ENCODE measurements at places on chromosomes 4 and X. TPM values are rescaled to one million over a fixed set of nuclear protein-coding genes. Genes with fewer than 3 reads are reported as not detected.

RBMXL3 gene
- not detected for total RNA-seq

RS1 gene
- not detected for total RNA-seq

RAB33B gene
- 8.2 TPM for total RNA-seq

MAGED2 gene
- 91.5 TPM for total RNA-seq

XKRX gene
- total RNA-seq, result 0.11 TPM

KDR gene
- 28.7 TPM for total RNA-seq

SOD3 gene
- total RNA-seq, result 115 TPM

PPP4R3C gene
- not detected for total RNA-seq

GLRB gene
- 23.1 TPM for total RNA-seq

NWD2 gene
- total RNA-seq, result not detected

STS gene
- 8.2 TPM for total RNA-seq

INTU gene
- total RNA-seq, result 4.8 TPM

AFP gene
- not detected for total RNA-seq

PABPC1L2A gene
- total RNA-seq, result not detected

MAGED4 gene
- total RNA-seq, result 0.40 TPM

PDCL2 gene
- not detected for total RNA-seq

TCEAL9 gene
- total RNA-seq, result 28.6 TPM

GAGE12H gene
- total RNA-seq, result not detected

ELOVL6 gene
- total RNA-seq, result 2.4 TPM

LDB2 gene
- total RNA-seq, result 33.3 TPM

FGF13 gene
- 1.2 TPM for total RNA-seq

SHROOM2 gene
- total RNA-seq, result 0.92 TPM

TRO gene
- total RNA-seq, result 4.6 TPM

RHOXF1 gene
- total RNA-seq, result not detected

SRPK3 gene
- total RNA-seq, result 54.7 TPM

NDST4 gene
- not detected for total RNA-seq

HSD17B11 gene
- total RNA-seq, result 11.0 TPM

TBX22 gene
- not detected for total RNA-seq

ARHGAP4 gene
- total RNA-seq, result 22.9 TPM

ABCG2 gene
- total RNA-seq, result 4.4 TPM

HGFAC gene
- 0.38 TPM for total RNA-seq

PLS3 gene
- 50.3 TPM for total RNA-seq

CLCN5 gene
- total RNA-seq, result 2.1 TPM

RBM46 gene
- 0.13 TPM for total RNA-seq

TMPRSS11A gene
- not detected for total RNA-seq

TDO2 gene
- total RNA-seq, result 0.13 TPM

GATA1 gene
- not detected for total RNA-seq

UCP1 gene
- not detected for total RNA-seq

BTC gene
- total RNA-seq, result 0.35 TPM

CPZ gene
- 0.30 TPM for total RNA-seq

CXorf38 gene
- total RNA-seq, result 6.2 TPM

PCSK1N gene
- total RNA-seq, result 4.1 TPM

ARHGEF38 gene
- total RNA-seq, result not detected

MAGEB1 gene
- total RNA-seq, result not detected

MGAT4D gene
- total RNA-seq, result not detected

SSX2B gene
- total RNA-seq, result not detected

NSG1 gene
- 2.6 TPM for total RNA-seq

CFAP47 gene
- total RNA-seq, result not detected

FBXW7 gene
- 65.5 TPM for total RNA-seq

ZCCHC12 gene
- 0.30 TPM for total RNA-seq

USP17L27 gene
- total RNA-seq, result not detected

BEX1 gene
- total RNA-seq, result 4.1 TPM

ZNF280C gene
- 2.3 TPM for total RNA-seq

RAB39B gene
- total RNA-seq, result 0.35 TPM

MAP7D3 gene
- 15.6 TPM for total RNA-seq

CSN1S1 gene
- total RNA-seq, result not detected

PSMD10 gene
- total RNA-seq, result 22.1 TPM

NPFFR2 gene
- total RNA-seq, result not detected

Measured in cardiac septum (tissue), 1 donor.